ENCODE measurements at places on chromosomes 6 and 20. TPM values are rescaled to one million over a fixed set of nuclear protein-coding genes. Genes with fewer than 3 reads are reported as not detected.

The NFATC2 gene
- total RNA-seq: 0.49 TPM

The SUMO4 gene
- 4.2 TPM for total RNA-seq

The GUCA1A gene
- total RNA-seq: 1.2 TPM

The MYB gene
- 2.5 TPM for total RNA-seq

The ADGRF4 gene
- total RNA-seq: not detected

The RFX6 gene
- total RNA-seq: not detected

The PTGIS gene
- 4.9 TPM for total RNA-seq

The OR2B3 gene
- not detected for total RNA-seq

The SLC2A10 gene
- total RNA-seq: 5.4 TPM

The PCNA gene
- total RNA-seq: 25.1 TPM

The DNAH8 gene
- under 0.01 TPM for total RNA-seq

The FKBP5 gene
- total RNA-seq: 4.2 TPM

The TRIM10 gene
- 0.25 TPM for total RNA-seq

The TFAP2A gene
- total RNA-seq: 0.25 TPM

The SIGLEC1 gene
- total RNA-seq: 0.25 TPM

The MYCT1 gene
- 3.0 TPM for total RNA-seq
